ENCODE measurements at places on chromosomes 13 and 19.

DNA sequence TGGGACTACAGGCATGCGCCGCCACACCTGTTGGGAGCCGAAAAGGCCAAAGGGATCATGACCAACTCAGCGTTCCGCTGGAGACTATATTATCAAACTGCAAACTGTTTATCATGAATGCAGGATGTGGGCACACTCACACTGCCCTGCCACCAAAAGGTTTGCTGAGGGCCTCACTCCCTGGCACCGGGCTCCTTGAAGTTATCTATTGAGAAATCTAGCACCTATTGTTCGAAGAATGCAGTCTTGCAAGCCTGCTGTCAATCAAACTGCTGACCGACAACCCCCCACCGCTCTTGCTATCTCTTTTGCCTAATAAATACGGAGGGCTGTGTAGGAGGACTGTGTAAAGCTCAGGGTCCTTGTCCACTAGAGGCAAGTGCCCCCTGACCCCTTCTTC is 5.2 kb upstream of the ZNF836 start:
- DNase-seq: no peak

- DNase-seq: no peak
Measured at GRCh38 chr19:13042443-13043130, 47.3 kb downstream of the NFIX start.

- DNase-seq: no peak
Measured at GRCh38 chr13:84500016-84500415, 617.7 kb upstream of the SLITRK1 start.

DNA sequence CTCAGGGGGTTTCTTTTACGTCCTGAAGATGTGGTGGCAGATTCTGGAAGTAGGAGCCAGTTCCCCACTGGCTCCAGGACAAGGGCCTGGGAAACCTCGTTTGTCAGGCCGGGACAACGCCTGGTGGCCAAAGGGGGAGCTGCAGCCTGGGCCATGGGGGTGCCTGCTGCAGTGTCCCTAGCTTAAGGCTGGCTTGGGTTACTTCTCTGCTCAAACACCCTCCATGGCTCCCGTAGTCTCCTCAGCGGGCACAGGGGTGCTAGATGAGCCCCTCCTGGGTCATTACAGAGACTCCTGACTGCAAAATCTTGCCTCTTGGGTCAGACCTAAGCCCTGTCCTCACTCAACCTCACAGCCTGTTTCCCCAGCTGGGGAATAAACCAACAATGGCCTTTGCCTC is 14.7 kb downstream of the CILP2 start:
- no peak for DNase-seq

DNA sequence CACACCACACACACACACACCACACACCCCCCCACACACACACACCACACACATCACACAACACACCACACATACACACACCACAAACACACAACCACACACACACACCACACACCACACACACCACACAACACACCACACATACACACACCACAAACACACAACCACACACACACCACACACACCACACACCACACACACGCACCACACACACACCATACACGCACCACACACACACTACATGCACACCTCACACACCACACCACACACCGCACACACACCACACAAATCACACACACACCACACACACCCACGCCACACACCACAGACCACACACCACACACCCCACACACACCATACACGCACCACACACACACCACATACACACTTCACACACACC is 83.5 kb downstream of the ZNF557 start:
- no peak for DNase-seq

DNA sequence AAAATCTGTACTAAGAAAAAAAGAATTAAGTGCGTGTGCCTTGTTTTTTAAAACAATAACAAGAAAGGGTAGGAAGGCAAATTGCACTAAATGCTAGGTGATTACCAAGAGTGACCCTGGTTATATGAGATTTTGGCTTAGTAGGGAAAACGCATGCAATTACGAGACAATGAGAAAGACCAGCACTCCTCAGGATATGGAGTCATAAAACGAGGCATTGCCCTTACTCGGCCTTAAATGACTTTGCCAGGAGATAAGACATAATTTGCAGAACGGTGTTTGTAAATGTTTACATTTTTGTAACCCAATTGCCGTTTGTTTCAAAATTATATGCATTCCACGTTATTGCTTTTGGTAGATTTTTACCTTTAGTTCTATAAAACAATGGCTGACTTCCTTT is 179.8 kb downstream of the RBM26 start:
- no peak for DNase-seq

DNA sequence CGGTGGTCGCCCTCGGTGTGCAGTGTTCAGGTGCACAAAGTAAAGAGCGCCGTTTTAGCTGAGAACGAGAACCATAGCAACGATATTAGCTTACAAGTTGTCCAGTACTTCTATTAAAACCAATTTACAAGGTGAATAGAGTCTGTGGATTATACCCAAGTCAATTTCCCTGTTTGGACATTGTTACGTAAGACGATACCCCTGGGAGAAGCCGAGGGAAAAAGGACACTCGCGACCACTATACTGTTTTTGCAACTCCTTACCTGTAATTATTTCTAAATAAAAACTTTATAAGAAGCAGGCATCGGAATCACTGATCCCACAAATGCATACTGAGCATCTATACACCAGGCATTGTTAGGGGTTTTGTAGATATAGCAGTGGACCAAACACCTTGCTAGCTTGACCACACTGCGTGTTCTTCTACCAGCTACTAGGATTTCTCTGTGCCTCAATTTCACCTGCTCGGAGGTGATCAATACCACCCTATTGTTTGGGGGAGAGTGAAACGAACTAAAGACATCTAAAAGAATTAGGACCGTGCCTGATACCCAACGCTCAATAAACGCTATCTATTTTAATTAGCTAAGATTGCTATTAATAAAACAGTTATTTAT is 488 bp upstream of the EEF2 start:
- no peak for DNase-seq

GRCh38 chr19:41615207-41615606 is 11.7 kb downstream of the CEACAM4 start:
- DNase-seq: no peak

GRCh38 chr13:33840402-33840801 is 22.5 kb downstream of the RFC3 start:
- DNase-seq: no peak

DNA sequence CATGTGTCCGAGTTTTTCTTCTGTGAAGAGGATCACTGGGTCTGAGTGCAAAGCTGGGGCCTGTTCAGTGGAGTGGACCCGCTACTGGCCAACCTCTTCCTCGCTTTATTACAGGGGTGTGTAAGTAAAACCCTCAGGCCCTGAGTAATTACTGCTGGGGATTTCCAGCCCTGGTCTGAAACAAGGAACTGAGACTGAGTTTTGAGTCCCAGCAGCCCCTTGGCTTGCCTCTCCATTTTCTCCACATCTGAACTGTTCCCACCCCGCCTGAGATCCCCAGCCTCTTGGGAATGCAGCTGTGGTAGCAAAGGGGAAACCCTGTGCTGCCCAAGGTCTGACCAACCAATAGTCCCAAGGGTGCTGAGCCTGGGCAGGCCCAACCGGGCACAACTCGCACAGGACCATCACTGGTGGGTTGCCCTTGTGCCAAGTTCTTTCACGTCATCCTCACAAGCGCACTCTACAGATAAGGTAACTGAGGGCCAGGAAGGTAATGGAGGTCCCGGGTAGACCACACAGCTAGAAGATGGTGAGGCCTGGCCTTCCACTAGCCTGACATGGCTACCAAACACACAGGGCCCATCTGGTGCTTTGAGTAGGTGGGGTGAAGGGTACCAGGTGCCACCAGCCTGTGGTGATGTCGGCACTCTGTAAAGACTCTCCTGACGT is 13.7 kb upstream of the SLC35E1 start:
- DNase-seq: no peak

- DNase-seq: no peak
Measured at GRCh38 chr19:18496167-18496979, 25.5 kb downstream of the ELL start.

- no peak for DNase-seq
Measured at GRCh38 chr13:30916991-30917390, 10.9 kb downstream of the MEDAG start.

GRCh38 chr19:35777086-35777841 is 1.9 kb downstream of the ARHGAP33 start:
- no peak for DNase-seq

- no peak for DNase-seq
Measured at GRCh38 chr13:23751195-23751594, 138.0 kb downstream of the MIPEP start.

DNA sequence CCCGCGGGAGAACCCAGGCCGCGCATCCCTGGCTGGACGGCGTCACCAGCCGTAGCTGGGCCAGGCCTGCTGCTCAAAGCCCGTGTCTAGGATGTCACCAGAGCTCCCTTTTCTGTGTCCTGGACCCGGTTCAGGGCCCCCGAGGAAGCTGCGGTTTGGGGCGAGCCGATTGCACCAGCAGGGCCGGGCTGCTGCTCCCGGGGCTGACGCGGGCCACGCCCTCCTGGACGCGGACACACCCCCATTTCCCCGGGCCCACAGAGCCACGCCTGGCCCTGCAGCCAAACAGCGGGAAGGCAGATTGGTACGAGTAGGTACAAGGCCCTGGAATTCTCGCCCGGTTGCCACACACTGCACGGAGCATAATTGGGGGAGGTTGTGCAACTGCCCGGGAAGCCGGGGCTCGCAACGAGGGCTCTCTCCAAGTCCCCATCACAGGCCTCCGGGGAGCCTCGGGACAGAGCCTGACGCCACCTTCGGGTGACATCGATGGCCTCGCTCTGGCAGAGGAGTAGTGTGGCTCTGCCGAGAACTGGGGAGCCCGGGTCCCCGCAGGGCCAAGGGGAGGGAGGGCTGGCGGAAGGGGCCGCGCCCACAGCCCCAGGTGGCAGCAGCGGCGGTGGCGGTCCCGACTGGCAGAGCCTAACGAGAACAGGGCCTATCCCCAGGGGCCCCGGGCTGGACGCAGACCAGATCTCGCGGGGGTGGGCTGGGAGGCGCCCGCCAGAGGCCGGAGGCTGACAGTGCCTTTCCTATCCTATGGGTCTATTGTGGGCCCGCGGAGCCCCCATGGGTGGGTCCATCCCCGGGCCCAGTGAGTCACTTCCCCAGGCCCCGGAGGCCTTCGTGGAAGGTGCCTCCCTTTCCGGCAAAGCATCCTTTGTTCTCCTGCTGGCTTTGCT is 23.5 kb downstream of the KCTD15 start:
- DNase-seq: no peak

DNA sequence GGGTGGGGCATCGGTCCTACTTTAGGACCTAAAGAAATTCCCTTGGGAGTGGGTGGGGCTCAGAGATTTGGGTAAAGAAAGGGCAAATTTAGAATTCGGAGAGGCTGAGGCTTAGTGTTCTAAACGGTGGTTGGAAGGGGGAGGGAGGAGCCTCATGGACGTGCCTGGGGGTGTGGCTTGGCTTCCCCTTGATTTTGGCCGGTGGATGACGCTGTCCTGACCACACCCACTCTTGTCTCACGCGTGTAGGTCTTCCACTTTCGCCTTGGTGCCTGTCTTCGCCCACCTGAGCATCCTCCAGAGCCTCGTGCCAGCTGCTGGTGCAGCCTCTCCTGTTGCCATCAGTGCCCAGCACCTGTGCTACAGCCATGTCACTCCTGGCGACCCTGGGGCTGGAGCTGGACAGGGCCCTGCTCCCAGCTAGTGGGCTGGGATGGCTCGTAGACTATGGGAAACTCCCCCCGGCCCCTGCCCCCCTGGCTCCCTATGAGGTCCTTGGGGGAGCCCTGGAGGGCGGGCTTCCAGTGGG is 1.2 kb upstream of the NUP62 start:
- DNase-seq: no peak

DNA sequence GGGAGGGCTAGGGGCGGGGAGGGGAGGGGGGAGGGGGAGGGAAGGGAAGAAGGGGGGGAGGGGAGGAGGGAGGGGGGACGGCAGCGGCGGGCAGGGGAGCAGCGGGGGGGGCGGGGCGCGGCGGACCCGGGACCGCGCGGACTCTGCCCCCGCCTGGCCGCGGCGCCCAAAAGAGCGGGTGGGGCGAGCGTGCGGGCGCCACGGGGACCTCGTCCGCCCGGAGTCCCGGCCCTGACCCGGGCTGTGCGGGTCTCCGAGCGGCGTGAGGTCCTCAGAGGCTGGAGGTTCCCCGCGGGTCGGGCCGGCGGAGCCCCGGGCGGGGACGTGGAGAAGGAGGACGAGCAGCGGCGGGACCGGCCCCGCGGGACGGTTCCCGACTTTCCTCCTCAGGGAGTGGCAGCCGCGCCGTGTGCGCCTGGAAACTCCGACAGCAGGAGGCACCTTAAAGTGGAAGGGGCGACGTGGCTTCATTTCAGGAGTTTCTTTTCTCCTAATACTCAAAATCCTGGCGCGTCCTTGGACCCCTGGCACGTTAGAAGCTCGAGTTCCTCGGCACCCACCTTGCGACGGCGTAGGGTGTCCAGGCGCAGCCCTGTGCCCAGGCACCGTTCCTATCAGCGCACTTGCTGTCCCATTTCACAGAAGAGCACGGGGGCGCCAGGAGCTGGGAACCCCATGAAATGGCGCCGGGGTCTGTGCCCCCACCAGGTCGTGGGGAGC is 518 bp upstream of the PLPP2 start:
- no peak for DNase-seq

- DNase-seq: no peak
Measured at GRCh38 chr13:29484236-29484635, 111.3 kb downstream of the SLC7A1 start.

DNA sequence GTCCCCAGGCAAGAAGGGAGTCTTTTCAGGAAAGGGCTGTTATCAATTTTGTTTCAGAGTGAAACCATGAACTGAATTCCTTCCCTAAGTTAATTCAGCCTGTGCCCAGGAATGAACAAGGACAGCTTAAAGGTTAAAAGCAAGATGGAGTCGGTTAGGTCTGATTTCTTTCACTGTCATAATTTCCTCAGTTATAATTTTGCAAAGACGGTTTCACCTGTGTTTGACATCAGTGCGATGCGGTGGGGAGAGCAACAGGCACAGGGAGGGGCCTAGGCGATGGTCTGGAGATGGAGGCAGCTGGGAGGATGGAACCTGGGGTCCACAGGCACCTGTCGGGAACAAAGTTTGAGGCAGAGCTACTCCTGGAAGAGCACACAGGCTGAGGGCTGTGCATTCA is 5.9 kb upstream of the ZNF552 start:
- no peak for DNase-seq

- no peak for DNase-seq
Measured at GRCh38 chr13:59269476-59269875, 894.3 kb downstream of the DIAPH3 start.

DNA sequence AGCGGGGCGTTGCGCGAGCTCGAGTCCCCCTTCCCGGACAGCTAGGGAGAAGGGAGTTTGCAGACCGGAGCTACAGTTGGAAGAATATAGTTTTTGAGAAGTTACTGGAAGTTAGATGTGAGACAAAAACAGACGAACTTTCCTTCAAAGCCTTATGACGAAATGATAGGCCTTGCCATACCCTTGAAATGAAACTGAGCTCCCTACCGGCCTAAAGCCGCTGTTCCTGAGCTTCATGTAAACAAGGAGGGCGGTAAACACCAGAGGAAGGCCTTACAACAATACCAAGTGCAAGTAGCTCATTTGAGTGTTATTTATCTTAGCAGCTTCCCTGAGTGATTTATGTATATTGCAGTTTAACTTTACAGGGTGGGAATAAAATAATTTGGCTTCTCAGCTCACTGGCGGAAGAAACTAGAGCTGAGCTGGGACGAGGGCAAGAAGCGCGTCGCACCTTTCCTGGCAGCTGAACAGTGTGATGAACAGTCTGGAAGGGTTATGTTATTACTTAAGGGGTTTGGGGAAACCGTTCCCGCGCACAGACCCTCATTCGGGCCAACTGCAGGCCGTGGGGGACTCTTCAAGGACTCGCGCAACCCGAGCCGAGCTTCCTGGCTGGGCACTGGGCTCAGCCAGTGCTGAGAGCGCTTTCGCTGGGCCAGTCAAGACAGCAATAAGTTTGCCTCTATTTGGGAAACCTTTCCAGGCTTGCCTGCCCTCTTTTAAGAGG is 111.2 kb downstream of the KCNRG start:
- no peak for DNase-seq

GRCh38 chr13:40235160-40235796 is 431.2 kb downstream of the FOXO1 start:
- DNase-seq: no peak

All from GM04503 (cell line).